ENCODE measurements at places on chromosomes 6 and 20.

DNA sequence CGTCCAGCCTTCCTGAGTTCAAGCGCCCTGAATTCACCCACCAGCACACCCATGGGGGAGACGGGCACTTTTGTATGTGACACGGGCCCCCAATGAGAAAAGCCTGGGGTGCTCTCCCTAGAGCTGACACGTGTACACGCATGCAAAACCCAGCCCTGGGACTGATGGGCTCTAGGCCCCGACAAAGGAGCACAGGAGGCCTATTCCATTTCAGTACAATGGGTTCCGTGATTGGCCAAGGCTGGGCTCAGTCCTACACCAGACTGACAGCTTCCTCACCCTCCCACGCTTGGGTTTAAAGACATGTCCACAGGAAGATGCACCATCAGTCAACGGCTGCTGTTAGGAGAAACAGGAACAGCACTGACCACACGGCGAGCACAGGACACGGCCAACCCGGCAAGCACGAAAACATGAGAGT, 8.8 kb downstream of the ZBTB46 start:
- DNase-seq: no peak

GRCh38 chr6:157772820-157773219, 50.2 kb upstream of the SNX9 start:
- no peak for DNase-seq

DNA sequence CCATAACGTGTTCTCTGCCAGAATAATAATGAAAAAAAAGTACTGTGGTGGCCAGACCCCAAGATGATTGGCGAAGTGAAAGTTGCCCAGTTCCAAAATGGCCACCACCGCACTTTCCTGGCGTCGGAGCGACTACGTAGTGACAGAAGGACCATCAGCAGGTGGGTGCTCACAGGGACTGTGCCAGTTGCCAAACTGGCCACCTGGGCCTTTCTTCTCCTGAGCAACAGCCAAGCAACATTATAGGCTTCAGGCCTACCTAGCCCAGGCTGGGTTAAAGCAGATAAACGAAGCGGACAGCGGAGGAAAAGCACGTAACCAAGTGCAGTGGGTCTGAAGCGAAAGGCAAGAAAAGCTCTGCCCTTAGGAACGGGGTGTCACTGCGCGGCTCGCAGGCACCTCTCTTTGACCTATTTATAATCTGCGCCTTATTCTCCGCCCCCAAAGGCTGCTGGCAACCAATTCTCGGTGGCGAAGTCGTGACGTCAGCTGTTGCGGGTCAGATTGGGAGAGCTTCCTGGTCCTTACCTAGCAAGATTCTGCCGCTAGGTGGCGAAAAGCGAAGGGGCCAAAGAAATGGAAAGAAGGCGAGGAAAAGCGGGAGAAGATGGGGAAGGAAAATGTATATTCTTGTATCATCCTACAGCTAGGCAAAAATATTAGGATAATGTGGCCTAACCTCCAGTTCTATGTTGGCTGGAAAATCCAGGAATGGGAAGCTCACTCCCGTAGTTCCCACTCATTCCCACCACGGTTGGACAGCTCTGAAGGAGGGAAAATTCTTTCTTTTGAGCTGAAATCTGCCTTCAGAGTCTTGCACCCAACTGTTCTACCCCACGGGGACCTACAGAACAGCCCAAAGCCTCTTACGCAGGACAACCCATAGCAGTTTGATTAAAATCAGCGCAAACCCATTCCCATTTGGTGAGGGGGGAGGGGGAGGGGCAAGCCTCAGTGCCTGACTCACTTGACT, 6.9 kb upstream of the MOG start:
- DNase-seq: peak; percentile 90

DNA sequence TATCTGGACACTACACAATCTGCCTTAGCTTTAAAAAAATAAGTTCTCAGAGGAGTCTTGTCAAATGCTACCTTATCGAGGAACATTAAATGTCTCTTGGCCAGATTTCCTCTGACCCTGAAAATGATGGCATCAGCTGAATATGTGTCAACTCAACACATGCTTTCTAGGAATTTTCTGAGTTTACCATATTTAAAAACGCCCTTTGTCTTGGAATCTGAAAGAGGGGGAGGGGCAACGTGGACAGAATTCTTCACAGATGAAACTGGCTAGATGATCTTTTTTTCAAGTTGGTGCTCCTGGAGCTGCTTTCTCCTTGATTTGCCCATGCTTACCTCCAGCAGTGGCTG, 5.1 kb downstream of the SOX4 start:
- DNase-seq: no peak

DNA sequence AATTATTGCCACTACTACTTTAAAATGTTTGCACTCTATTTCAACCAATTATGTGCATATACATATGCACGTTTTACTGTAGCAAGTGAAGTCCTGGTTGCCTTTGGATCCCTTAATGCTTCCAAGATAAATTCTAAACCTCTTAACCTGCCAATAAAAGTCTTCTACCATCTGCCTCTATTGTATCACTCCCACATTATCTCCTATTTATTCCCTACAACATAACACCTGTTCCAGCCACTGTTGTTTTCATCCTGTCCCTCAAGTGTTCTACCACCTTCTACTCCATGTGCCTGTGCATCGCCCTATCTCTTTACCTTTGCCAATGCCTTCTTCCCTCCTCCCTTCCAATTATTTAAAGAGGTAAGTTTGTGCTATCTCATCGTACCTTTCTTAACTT, 499.0 kb upstream of the RNF217 start:
- DNase-seq: no peak

GRCh38 chr6:40986364-40986763, 52.7 kb downstream of the UNC5CL start:
- no peak for DNase-seq

DNA sequence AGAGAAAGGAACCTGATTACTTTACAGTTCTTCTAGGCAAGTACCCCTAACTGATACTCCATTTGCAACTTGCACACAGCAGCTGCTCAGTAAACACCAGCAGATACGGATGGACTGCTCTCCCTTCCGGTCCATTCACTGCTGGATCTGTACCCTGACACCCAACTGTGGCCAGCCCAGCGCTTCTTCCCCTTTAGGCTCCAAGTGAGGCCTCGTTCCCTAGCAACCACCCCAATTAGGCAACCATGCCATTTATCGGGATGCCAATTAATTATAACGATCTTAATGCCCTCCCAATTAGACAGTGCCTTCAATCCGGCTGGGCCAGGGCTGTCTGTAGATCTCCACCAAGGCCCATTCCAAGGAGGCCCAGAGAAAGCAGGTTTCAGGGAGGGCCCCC, 3.2 kb downstream of the SULF2 start:
- no peak for DNase-seq

DNA sequence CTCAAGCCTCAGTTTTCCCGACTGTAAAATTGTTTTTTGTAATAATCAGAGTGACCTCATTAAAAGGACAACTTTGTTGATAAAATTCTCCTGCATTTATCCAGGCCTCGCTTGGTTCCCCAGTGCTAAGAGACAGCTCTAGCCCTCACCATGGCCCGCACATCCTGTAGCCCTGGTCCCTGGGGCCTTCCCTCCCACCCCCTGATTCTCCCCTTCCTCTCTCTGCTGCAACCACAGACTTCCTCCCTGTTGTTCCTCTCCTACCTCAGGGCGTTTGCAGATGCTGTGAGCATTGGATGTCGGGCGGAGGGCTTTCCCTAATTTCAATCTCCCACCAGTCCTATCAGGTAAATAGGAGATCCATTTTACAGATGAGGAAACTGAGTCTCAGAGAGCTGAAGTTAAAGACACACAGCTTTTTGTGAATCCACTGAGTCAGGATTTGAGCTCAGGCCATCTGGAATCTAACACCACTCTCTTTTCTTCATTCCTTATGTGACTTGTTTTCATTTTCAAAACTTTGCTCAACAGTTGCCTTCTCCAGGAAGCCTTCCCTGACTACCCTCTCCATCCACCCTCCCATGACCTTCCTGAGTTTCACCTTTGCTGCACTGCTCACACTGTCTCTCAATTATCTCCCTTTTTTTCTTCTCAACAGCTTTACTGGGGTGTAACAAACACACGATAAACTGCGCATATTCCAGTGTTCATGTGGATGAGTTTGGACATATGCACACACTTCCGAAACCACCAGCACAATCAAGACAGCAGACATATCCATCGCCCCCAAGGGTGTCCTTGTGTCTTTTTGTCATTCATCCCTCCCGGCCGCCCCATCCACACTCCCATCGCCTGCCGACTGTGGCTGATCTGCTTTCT, 107.1 kb downstream of the CEBPB start:
- DNase-seq: no peak

GRCh38 chr20:39756828-39757227, 794.7 kb downstream of the DHX35 start:
- DNase-seq: no peak

DNA sequence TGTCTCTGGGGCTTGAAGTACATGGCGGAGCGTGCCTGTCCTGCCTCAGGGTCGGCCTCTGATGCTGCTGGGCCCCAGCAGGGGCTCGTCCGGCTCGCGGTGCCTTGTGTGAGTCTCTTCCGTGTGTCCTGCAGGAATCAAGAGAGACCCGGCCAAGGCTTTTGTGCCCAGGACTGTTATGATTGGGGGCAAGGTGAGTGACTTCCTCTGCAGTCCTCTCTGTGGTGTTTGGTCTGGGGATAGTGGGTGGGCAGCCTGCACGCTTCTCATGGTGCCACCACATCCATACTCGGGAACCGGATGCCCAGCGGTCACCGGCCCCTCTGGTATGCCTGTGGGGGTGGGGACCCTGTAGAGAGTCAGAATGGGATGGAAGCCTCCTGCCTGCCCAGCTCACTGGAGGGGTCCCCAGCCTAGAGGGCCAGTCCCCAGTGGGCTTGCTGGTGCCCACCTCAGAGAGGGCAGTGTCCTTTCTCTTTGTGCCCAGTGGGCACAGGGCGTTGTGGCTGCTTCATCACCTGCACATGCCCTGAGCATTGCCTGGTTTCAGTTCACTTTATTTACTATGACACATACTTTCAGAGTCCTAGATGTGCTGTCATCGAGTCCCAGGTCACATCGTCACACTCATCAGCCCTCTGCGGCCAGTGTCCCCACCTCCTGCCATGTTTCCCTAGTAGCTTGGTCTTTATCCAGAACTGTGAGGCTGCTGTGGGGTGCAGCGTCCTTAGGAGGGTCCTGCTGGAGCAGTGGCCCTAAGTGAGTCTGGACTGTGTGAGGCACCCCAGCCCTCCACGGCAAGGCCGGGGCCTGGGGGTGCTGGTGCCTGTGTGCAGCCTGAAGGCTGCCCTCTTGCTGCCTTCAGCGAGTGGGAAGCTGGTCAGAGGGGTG, 40.7 kb downstream of the PYGB start:
- DNase-seq: no peak

- DNase-seq: no peak
These were observed 47.4 kb downstream of the BMP5 start for GRCh38 chr6:55827818-55828522.

DNA sequence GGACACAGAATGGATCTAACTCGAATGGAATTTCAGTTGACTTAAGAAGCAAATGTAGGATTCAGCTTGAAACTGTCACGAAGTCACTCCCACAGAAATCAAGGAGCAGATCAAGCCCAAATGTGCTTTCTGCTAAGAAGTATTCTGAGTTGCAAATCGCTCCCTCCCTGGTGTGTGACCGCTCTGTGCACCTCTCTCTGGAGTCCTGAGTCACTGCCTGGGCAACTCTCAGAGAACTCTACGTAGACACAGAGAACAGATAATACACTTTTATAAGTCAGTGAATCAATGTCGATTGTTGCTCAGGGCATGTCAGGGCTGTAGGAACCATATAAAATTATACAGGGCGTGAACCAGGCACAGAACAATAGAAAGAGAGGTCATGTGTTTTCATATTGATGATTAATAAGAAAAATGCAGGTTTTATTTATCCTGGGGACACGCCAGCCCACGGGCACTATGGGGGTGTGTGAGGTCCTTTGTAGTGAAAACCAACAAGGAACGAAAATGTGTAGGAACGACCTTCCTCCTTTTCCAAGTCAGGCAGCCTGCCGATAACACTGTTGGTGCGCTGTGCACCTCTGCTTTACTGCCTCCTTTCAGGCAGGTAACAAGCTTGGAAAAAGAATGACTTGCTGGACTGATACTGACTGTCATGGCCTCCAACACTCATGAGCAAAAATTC, 248.1 kb upstream of the FOXQ1 start:
- no peak for DNase-seq

DNA sequence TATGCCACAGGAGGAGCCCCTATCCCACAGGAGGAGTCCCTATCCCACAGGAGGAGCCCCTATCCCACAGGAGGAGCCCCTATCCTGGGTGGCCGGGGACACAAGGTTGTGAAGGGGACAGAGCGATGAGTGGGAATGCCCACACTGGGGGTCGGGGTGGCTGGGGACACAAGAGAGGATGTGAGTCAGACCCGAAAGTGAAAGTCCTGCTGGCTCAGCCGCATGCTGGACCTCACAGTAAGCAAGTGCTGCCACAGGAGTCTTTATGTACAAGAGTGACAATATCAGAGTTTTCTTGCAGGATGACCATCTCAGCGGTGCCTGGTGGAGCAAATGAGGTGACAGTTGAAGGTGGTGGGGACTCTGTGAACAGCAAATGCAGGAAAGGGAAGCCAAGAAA, 93.7 kb downstream of the PSMB1 start:
- DNase-seq: no peak

GRCh38 chr6:169087443-169088041, 166.1 kb downstream of the THBS2 start:
- DNase-seq: no peak

DNA sequence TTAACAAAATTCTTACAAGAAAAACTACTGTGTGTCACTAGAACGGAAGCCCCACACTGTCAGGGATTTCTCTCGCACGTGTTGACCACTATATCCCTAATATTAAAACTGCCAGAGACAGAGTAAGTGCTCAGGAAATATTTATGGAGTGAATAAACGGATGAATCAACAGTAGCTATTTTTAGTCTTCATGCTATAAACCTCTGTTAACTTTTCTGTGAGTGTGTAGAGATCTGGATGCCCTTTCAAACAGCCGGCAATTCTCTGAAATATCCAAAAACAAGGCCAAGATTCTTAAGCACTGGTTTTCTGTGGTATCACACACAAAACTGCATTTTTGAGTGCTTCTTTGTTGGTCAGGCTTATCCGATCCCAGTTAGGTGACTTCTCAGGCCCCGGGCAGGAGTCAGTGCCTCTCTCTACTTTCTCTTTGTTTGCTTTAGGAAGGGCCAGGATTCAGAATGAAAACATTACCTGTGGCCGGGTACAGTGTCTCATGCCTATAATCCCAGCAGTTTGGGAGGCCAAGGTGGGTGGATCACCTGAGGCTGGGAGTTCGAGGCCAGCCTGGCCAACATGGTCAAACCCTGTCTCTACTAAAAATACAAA, 15.7 kb downstream of the ATP9A start:
- DNase-seq: no peak

DNA sequence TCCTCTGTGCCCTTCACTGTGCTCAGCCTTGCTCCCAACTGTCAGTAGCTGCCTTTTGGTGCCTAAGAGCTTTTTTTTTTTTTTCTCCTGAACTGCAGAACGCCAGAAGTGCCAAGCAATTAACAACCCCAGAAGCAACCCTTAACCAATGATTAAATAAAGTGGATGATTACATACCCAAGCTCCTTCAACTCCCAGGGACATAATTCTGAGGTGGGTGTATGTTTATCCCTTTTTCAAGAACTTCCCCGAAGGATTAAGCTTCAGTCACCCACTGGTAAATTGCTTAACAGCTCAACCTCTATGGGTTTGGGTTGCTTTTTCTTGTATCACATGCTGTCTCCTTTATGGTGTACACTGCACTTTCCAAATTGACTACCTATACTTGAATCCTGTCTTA, 41.1 kb downstream of the KLHL31 start:
- DNase-seq: no peak
